AG09309 (cell line): ENCODE measurements at places on chromosomes 5 and 9.

DNA sequence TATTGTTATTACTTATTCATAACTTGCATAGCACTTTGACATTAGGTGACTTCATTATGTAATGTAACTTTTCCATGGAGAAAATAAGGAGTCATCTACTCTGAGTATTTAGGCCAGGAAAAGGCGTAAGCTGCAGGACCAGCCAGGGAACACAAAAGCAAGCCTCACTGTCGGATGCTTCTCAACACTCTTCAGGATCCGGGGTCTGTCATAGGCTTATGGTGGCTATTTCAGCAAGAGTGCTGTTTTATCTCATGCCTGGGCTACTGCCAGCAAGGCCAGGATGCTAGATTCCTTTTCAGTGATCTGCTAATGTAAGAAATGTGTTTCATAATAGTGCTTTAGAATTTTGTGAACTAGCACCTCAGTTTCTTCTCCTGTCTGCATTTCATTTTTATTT is 162.4 kb downstream of the CHSY3 start:
- peak; percentile 14 for DNase-seq

DNA sequence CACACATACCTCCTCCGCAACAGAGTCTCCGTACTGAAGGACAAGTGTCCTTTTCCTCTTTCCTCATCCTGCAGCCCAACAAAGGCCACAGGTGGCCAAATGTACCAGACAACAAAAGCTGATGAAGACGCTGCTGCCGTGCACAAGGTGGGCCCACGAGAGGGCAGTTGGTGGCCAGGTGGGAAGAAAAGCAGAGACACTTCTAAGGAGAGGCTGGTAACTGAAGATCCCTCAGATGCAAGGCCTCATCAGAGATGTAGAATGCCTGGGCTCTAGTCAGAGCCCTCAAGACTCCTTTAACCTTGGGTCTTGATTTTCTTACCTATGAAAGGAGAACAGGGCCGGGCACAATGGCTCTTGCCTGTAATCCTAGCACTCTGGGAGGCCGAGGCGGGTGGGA is 75.7 kb downstream of the NRG2 start:
- no peak for DNase-seq

- no peak for DNase-seq
Measured at GRCh38 chr9:76619640-76620039, 144.6 kb upstream of the PCA3 start.

DNA sequence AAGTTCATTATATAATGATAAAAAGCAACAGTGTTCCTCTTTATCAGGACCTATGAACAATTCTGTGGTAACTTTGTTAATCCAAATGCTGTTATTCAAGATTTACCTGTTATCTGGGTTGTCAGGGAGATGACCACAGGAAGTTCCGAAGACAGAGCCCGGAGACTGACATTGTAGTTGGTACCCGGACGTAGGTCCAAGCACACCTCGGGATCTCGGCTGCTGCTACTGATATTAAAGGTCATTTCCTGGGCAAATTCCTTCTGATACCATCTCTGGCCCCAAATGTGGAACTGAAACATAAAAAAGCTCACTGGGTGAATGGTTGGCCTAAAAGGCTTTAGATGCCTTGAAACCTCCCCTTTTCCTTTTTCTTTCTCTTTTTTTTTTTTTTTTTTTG is 96.7 kb downstream of the SUSD1 start:
- DNase-seq, result no peak

DNA sequence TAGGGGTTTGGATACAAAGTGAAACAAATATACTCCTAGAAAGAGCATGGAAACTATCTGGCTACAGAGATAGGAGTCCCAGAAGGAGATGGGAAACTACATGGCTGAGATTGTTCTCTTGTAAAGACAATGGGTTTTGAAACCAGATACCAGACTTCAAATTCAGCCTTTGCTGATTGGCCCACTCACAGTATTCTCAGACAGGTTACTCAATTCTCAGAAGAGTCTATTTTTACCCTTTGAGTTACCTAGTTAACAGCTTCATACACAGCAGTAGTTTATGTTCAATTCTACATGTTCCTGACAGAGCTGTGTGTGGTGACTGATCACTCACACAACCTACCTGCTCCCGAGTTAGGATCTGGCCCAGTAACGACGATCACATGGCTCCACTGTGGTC is 14.1 kb downstream of the ZFP62 start:
- no peak for DNase-seq

GRCh38 chr5:179336871-179337795 is 8.1 kb downstream of the ADAMTS2 start:
- no peak for DNase-seq

- no peak for DNase-seq
Measured at GRCh38 chr9:124420991-124421543, 5.8 kb upstream of the PSMB7 start.

DNA sequence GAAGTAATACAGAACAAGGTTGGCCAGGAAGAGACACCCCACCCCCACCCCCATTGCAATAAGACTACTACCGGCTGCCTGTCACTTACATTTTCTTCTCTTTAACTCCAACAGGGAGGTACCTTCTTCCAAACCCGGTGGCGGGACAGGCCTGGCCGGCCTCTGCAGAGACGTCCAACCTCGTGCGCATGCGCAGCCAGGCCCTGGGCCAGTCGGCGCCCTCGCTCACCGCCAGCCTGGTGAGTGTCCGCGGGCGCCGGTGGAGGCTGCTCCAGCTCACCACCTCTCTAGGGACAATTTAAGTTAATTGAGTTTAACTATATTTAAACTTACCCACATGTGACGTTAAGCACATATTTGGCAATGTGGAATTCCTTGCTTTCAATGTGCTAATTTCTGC is 192.4 kb downstream of the MAST4 start:
- no peak for DNase-seq

DNA sequence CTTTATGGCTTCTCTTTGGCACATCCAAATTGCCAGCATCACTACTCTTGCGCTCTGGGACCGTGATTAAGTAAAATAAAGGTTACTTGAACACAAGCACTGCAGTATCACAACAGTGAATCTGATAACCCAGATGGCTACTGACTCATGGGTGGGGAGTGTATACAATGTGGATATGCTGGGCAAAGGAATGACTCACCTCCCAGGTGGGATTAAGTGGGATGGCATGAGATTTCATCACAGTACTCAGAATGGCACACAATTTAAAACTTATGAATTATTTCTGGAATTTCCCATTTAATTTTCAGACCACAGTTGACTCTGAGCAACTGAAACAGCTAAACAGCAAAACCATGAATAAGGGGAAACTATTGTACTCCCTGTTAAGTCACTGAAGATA is 4.3 kb downstream of the GFM2 start:
- peak; percentile 20 for DNase-seq
